ENCODE measurements at places on chromosomes 6 and 20. TPM values are rescaled to one million over a fixed set of nuclear protein-coding genes. Genes with fewer than 3 reads are reported as not detected.

- no peak overlapping the region for H3K27ac ChIP-seq
- H3K36me3 ChIP-seq = no peaks in the 10 kb centered on the region
- no peak for DNase-seq
- H3K4me1 ChIP-seq = no peaks in the 10 kb centered on the region
Measured at GRCh38 chr6:115887891-115888290, 172.8 kb downstream of the FRK start.

GRCh38 chr6:12261502-12261901 lies 28.7 kb upstream of the EDN1 start:
- DNase-seq = no peak
- no peak overlapping the region for H3K4me3 ChIP-seq
- no peak overlapping the region for H3K27ac ChIP-seq
- no peaks in the 10 kb centered on the region for H3K36me3 ChIP-seq
- H3K4me1 ChIP-seq = no peaks in the 10 kb centered on the region

DNA sequence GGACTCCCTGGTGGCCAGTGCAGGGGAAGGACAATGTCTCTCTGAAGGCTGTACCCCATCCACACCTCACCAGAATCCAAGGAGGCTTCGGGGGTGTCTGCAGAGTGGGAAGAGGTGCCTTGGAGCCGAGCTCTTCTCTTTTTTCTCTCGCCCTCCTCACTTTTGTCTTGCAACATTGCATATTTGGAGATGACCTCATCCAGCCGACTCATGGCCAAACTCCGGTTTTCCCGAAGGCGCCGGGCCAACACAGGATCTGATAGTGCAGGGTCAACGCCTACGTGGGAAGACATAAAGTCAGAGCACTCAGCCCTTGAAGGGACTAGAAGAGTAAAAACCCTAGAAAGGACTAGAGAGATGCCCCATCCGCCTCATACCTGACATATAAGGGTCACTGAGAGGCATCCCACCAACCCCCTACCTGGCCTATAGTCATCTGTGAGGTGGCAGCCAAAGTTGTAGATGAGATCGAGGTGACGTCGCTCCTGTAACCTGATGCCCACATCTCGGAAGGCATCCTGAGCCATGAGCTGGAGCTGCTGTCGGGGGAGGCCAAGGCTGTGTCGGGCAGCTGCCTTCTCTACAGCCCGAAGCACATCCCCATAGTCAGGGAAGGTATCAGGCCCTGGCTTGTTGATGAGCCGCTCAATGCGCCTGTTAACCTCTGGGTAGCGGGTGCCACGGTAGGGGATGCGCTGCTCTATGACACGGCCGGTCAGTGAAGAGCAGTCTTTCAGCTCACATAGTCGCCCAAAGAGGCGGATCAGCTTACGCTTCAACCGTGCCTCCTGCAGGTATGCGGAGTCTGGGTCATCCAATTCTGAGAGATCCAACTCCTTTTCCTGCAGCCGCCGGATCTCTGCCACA lies 3.0 kb upstream of the ZBTB22 start:
- peak overlapping the region; percentile 100 for H3K27ac ChIP-seq
- H3K27me3 ChIP-seq = no peaks in the 10 kb centered on the region

- no peaks in the 10 kb centered on the region for H3K4me1 ChIP-seq
- no peak for DNase-seq
- no peaks in the 10 kb centered on the region for H3K27me3 ChIP-seq
Measured at GRCh38 chr6:56168596-56168995, 78.8 kb downstream of the COL21A1 start.

- no peak for DNase-seq
- no peaks in the 10 kb centered on the region for H3K27me3 ChIP-seq
- no peaks in the 10 kb centered on the region for H3K4me1 ChIP-seq
- no peak overlapping the region for H3K4me3 ChIP-seq
- no peaks in the 10 kb centered on the region for H3K36me3 ChIP-seq
Measured at GRCh38 chr6:80442366-80442765, 335.9 kb downstream of the BCKDHB start.

DNA sequence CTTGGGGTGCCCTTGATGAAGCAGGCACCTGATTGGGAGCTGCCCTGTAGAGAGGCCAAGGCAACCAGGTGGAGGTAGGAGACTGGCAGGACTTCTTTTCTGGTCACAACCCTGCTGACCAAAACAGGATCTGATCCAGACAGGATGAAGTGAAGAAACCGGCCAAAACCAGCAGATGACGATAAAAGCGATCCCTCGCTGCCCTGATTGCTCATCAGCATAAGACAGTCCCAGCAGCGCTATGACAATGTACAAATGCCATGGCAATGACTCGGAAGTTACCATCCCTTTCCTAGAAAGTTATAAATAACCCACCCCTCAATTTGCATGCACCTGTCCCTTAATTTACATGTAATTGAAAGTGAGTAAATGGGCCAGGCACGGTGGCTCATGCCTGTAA lies 88.4 kb upstream of the PDE10A start:
- no peak overlapping the region for H3K4me3 ChIP-seq
- no peaks in the 10 kb centered on the region for H3K36me3 ChIP-seq
- no peak overlapping the region for H3K27ac ChIP-seq
- H3K4me1 ChIP-seq = no peaks in the 10 kb centered on the region
- H3K27me3 ChIP-seq = no peaks in the 10 kb centered on the region

- H3K4me1 ChIP-seq = no peaks in the 10 kb centered on the region
- peak overlapping the region; percentile 20 for H3K27ac ChIP-seq
- no peak overlapping the region for H3K4me3 ChIP-seq
- no peaks in the 10 kb centered on the region for H3K36me3 ChIP-seq
Measured at GRCh38 chr20:36399147-36399968, 93.2 kb downstream of the DLGAP4 start.

- no peaks in the 10 kb centered on the region for H3K27me3 ChIP-seq
- no peak overlapping the region for H3K27ac ChIP-seq
- H3K4me1 ChIP-seq = no peaks in the 10 kb centered on the region
- H3K36me3 ChIP-seq = no peaks in the 10 kb centered on the region
- H3K4me3 ChIP-seq = no peak overlapping the region
Measured at GRCh38 chr6:37680668-37681067, 17.0 kb downstream of the MDGA1 start.

DNA sequence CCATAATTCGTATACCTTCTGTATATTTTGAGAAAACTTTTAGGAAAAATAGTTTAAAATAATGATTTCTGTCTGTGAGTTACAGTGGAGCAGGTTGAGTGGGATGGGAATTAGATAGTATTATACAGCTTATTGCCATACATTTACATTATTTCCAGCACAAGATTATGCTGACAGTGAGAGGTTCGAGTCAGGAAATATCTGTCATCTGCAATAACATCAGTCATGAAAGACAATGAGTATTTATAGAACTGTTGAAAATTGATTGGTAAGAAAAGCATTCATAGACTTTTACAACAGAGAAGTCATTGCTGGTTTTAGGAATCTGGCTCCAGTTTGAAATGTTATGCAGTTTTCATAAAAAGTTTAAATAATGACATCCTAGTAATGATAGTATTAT lies 45.9 kb downstream of the FAM135A start:
- no peak for DNase-seq
- no peak overlapping the region for H3K4me3 ChIP-seq
- no peak overlapping the region for H3K27ac ChIP-seq
- H3K27me3 ChIP-seq = no peaks in the 10 kb centered on the region
- H3K36me3 ChIP-seq = no peaks in the 10 kb centered on the region
- H3K4me1 ChIP-seq = no peaks in the 10 kb centered on the region

GRCh38 chr20:54736421-54736820 lies 261.0 kb downstream of the DOK5 start:
- no peaks in the 10 kb centered on the region for H3K27me3 ChIP-seq
- DNase-seq = no peak
- no peaks in the 10 kb centered on the region for H3K36me3 ChIP-seq
- no peak overlapping the region for H3K4me3 ChIP-seq
- H3K4me1 ChIP-seq = no peaks in the 10 kb centered on the region
- H3K27ac ChIP-seq = no peak overlapping the region

DNA sequence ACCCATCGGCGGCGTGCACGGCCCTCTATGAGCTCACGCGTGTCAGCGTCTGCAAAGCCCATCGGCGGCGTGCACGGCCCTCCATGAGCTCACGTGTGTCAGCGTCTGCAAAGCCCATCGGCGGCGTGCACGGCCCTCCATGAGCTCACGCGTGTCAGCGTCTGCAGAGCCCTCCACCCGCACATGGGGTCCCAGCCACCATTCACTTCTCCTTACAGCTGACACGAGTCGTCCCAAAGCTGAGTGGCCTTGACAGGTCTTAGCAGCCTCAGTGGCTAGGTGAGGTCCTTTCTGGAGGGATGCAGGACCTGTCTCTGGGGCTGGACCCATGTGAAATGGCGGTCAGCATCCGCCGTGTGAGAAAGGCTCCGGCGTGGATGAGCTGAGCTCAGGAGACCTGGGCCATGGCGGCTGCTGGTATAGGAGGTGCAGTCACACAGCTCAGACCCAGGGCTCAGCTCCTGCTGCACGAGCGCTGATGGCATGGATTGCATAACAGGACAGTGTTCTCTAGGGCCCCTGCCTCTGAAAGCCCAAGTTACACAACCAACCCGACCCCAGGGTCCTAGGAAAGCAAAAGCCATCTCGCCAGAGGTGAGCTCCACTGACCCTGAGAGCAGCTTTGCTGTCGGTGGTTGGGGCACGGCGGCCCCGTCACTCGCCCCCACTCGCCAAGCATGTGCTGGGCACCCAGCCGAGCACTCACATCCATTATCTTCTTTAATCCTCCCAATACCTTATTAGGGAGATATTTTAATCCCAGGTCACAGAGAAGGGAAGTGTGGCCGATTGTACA lies 38.9 kb downstream of the DLL1 start:
- H3K36me3 ChIP-seq = no peaks in the 10 kb centered on the region
- no peaks in the 10 kb centered on the region for H3K27me3 ChIP-seq
- no peak for DNase-seq
- H3K4me3 ChIP-seq = no peak overlapping the region
- H3K27ac ChIP-seq = no peak overlapping the region

Gene RSPO4
- total RNA-seq = not detected

Gene GINS1
- 2.7 TPM for total RNA-seq

Gene RPS6KA2
- 45.9 TPM for total RNA-seq
